ENCODE measurements at places on chromosomes 3 and 15. TPM values are rescaled to one million over a fixed set of nuclear protein-coding genes. Genes with fewer than 3 reads are reported as not detected.

Gene ADAMTSL3
- 0.10 TPM for total RNA-seq

Gene PAK6
- total RNA-seq: 3.9 TPM

Gene MUC4
- total RNA-seq: not detected

Gene PTPN23
- total RNA-seq: 3.8 TPM

Gene SLC2A2
- total RNA-seq: 0.03 TPM

Gene THPO
- not detected for total RNA-seq

Gene SOX14
- not detected for total RNA-seq

Gene BFSP2
- not detected for total RNA-seq

Gene FANCD2OS
- not detected for total RNA-seq

Gene TMEM266
- total RNA-seq: not detected

Gene GOLGA6A
- total RNA-seq: not detected

Gene CCR9
- total RNA-seq: not detected

Gene DAZL
- total RNA-seq: not detected

Gene WDR93
- total RNA-seq: not detected

Gene MED12L
- total RNA-seq: not detected

Gene MYL3
- total RNA-seq: not detected

Gene GBE1
- 38.0 TPM for total RNA-seq

Gene CKMT1B
- not detected for total RNA-seq

Measured in MG63 (cell line).